Stimulated activated CD4-positive, alpha-beta T cell treated with anti-CD3 and anti-CD28 coated beads, TNF-alpha, amount 100 ng/mL, for 24 hours (primary cell): ENCODE measurements at places on chromosomes 5 and 9.

DNA sequence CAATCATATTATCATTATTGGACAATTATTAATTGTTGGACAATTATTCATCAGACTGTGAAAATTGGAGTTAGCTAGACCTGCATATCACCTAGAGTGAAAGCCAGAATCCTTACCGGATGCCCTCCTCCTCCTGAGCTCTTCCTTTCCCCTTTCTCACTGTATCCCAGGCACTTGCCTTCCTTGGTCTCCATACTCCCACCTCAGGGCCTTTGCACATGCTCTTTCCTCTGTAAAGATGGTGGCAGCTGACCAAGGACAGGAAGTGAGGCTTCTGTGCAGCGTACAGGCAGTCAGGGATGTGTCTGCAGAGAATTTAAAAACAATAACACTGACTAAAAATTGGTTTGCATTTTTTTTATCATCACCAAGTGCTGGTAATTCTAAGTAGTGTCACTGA lies 15.5 kb upstream of the FAM193B start:
- no peak for DNase-seq

DNA sequence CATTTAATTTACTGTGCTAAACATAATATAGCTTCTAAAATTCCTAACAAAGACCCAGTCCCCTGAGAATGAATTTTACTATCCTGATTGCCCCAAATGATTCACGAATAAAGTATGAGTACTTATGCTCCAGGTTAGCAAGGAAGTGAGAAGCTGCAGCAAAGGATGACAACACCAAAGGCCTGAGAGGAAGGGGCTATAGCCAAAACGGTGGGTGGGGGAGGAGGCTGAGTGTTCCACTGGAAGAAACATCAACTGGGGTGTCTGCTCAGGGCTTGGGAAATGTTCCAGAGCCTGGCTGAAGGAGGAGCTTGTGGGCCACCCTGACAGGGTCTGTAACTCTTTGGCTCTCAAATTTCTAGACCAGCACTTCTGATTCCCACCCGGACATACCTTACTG lies 157.3 kb downstream of the ADAMTS12 start:
- DNase-seq, result no peak

- no peak for DNase-seq
Measured at GRCh38 chr9:125444166-125444565, 182.5 kb downstream of the GAPVD1 start.

GRCh38 chr5:122195802-122196394 lies 66.6 kb downstream of the ZNF474 start:
- no peak for DNase-seq

- DNase-seq, result no peak
Measured at GRCh38 chr9:129910628-129911567, 75.6 kb downstream of the USP20 start.

GRCh38 chr5:178387061-178387855 lies 154.7 kb upstream of the PHYKPL start:
- no peak for DNase-seq

DNA sequence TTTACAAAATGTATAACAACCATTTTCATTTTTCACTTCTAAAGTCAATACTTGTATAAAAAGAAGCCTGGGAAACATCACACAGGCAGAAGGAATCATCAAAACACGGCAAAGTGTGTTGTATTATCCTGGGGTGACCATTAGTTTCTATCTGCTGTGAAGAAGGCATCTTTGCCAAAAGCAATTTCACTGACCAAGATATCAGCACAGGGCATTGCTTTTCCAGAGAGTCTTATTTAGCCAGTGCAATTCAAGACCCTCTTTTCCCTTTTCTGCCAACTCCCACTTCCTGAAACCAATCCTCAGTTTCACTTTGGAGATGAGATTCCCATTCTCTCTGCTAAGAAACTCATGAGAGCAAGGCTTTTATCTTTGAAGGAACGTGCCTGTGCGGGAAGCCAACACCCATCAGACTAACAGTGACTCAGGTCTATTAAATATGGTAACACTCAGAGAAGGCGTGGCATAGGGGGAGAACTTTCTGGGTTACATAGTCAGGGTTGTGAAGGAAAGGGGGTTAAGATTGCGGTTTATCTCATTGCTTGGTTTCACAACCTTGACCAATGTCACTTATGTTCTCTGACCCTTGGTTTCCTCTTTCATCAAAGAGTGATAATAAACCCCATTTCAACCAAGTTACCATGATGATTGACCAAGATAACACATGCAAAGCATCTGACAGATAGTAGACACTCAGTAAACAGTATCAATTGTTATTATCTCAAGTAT lies 666.9 kb upstream of the KLF4 start:
- no peak for DNase-seq

- DNase-seq, result no peak
Measured at GRCh38 chr5:170626507-170627150, 122.8 kb downstream of the KCNIP1 start.

DNA sequence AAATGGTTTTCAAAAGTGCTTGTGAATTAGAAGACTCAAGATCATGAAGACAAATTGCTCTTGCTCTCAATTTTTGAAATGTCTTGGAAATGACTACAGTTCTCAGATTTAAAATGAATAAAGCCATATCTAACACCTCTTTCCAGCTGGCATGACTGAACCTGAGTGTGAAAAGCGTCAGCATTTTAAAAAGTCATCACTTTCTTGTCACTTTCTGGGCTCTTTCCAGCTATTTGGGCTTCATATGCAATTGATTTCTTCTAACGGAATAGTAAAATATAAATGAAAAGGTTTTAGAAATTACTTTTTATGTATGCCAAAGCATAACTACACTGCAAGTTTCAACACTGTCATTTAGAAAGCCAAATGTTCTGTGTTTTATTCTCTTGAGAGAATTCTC lies 2.3 kb downstream of the GPR21 start:
- no peak for DNase-seq

DNA sequence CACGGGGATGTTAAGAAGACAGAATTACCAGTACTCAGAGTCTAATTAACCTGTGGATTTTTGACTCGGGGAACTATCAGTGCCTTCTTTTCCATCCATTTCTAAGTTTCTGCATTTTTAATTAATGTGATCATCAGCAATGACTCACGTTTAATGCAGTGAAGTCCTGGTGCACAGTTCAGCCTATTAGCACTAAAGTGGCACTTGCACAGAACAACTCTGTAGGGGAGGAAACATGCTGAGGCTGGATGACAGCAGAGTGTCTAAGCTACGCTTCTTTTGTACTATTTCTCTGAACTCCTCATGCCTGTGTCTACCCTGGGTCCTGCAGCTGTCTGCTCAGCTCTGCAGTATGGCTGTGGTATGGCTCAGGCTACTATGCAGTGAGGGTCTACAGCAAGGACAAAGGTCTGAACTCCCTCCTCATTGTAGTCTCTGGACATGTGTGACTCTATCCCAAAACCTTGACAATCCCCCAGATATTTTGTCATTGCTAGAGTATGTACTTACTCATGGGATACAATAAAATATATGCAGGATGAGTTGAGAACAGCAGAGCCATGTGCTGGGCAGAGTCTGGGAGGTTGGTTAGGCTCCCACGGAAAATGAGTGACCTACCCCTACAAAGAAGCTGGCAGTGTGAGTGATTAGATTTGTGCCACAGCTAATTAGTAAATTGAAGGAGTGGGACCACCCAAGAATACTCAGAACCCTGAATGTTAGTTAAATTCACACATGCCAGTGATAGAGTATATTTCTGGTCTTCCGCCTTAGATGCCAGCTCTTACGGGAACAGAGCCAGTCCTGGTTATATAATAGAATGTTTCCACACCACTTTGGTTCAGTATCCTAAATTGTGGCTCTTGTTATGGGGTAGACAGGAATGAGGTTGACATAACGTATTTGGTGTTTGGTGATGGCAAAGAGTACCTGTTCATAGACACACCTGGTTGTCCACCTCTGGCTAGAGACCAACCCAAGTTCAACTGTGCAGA lies 148.0 kb downstream of the GHR start:
- DNase-seq, result no peak

GRCh38 chr9:25814023-25814422 lies 135.8 kb upstream of the TUSC1 start:
- DNase-seq, result no peak

DNA sequence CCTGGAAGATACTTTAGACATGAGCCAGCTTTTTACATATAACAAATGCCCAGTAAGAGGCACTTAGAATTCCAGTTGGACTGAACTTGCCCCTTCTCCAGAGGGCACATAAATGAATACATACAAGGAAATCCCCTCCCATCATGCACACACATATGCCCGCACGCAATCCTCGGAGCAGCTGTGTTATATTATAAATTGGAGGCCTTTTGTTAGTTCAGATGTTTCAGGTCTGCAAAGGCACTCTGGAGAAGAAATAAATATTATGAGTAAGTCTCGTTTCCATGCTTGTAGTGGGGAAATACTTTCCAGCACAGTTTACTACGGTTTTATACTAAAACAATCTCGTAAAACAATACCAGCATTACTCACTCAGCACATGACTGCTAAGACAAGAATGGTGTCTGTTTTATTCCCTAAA lies 17.6 kb upstream of the MUSK start:
- no peak for DNase-seq

DNA sequence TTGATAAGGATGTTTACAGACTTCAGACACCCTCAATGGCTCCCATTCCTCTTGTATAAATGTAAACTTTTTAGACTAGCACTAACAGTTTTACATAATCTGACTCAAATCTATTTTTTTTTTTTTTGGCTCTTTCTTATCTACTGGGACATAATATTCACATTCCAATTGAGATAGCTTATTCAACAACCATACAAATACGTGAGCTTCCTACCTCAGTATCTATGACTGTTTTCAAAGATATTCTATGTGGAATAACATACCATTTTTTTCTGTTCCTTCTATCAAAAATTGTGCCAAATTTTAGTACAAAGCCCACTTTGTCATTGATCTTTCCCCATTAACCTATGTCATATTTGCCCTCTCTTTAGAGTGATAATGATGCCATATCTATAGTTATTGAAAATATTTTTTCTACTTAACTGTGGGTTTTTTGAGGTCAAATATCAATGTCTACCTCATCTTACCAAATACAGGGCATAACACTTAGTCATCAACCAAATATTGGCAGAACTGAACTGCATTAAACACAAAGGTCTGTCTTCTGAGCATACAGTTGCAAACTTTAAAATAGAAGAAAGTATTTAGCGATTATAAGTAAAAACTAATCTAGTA lies 482.6 kb downstream of the PTPRD start:
- DNase-seq, result no peak

- DNase-seq, result no peak
Measured at GRCh38 chr9:70880535-70880934, 240.9 kb downstream of the TRPM3 start.
